ENCODE measurements at places on chromosomes 7 and 10.
A peak's percentile ranks its signal among the peaks of the same experiment; 100 is the strongest.

DNA sequence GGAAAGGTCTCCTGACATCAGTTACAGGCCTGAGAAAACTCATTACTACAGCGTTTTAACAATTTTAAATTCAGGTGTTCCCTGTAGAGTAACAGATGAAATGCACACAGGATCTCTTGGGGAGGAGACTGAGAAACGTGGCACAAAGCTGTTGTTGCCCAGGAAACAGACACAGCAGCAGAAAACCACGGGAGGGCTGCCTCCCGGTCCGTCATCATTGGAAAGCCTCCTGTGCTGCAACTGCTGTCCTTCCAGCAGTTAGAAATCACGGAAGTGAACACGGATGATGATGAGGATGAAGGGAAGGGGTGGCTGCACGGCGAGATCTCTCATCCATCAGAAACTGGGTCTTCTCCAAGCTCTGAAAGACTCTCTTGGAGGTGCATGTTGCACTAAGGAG is 94.6 kb upstream of the RNF32 start:
- DNase-seq: no peak

GRCh38 chr10:124062390-124062789 is 31.0 kb downstream of the CHST15 start:
- no peak for DNase-seq

- no peak for DNase-seq
Measured at GRCh38 chr7:99928994-99929729, at the start of gene GJC3. TSS of gene GJC3 (minus strand) at chr7:99929620. CDS start at chr7:99929620, 0 bp downstream.

- DNase-seq: peak; percentile 61
Measured at GRCh38 chr10:104824380-104825006, 183.4 kb downstream of the SORCS3 start.

DNA sequence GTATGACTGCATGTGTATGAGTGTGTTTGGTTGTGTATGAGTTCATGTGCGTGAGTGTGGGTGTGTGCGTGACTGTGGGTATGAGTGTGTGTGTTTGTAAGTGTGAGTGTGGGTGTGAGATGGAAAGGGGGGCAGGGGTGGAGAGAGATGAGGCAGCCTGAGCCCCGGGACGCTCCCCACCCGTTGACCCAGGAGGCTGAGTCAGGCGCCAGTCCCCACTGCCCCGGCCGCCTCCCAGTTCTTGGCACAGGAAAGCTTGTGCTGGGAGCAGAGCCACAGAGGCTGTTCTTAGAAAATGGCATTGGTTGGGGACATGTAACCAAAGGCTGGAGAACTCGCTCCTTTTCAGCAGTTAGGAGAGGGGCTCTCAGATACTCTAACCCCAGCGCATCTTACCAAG is 27.8 kb upstream of the NUB1 start:
- DNase-seq: no peak

GRCh38 chr7:25777969-25778708 is 373.9 kb upstream of the NFE2L3 start:
- peak; percentile 66 for DNase-seq

Measured in right renal pelvis (tissue), 4 donors.